ENCODE measurements at places on chromosomes 3 and 15. TPM values are rescaled to one million over a fixed set of nuclear protein-coding genes. Genes with fewer than 3 reads are reported as not detected.

The TRANK1 gene
- total RNA-seq: 2.1 TPM

The IL5RA gene
- total RNA-seq: not detected

The SATB1 gene
- total RNA-seq: 5.6 TPM

The CAMK2N2 gene
- total RNA-seq: 1.4 TPM

All from hair follicular keratinocyte (primary cell).